ENCODE measurements at places on chromosomes 4 and X.

DNA sequence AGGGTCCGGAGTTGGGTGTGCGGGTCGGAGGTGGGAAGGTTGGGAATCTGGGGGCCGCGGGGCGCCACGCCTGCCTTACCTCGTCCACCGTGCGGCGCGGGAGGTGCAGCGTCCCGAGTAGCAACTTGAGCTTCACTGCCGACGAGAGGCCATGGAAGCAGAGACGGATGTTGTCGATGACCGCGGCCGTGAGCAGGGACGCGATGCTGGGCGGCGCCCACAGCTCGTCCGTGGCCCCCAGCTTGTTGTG, 178 bp downstream of the NELFA start:
- no peak for DNase-seq

GRCh38 chrX:39720945-39721344, 376.8 kb downstream of the BCOR start:
- DNase-seq = no peak

GRCh38 chrX:1072637-1073377, 139.6 kb downstream of the CRLF2 start:
- DNase-seq = no peak

GRCh38 chr4:80873571-80873970, 156.9 kb upstream of the BMP3 start:
- no peak for DNase-seq

DNA sequence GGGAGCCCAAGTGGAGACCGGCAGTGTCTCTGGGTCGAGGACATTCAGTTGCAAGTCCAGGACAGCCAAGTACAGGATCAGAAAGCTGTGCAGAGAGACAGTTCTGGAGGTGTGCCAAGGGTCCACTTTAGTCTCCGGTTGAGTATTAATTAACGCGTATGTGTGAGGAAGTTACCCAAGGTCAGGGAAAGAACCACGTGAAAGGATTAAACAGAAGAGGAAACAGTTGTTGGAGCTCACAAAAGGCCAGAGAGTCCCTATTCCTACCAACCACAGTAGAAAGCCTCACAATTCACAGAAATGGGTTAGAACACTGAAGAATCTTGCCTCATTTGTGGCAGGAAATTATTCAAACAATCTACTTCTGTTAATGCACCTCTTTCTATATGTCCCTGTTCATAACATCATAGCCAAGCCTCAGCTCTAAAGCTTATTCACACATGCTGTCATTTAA, 17.9 kb upstream of the NSUN7 start:
- DNase-seq = no peak

DNA sequence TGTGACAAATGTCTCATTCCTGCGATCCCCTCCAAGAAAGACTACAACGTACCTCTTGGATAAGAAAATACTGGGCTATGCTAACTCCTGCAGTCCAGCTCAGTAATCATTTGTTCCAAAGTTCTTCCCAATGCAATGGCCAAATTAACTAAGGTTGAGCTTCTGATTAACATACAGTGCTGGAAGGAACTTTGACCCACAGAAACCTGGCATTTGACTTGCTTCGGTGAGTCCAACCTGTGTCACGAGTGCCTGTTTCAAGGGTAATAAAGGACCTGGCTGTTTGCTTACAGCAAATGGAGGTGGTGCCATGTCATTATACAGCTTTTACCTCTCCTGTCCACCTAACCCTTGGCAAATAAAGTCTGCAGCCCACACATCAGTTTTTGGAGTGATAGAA, 83.2 kb downstream of the RBM47 start:
- no peak for DNase-seq

- no peak for DNase-seq
Observed at GRCh38 chr4:121877041-121877773, 6.9 kb upstream of the BBS7 start.

GRCh38 chr4:33171873-33172525, 2451.8 kb downstream of the PCDH7 start:
- no peak for DNase-seq

- no peak for DNase-seq
Observed at GRCh38 chrX:22163326-22163725, 109.4 kb upstream of the CBLL2 start.

DNA sequence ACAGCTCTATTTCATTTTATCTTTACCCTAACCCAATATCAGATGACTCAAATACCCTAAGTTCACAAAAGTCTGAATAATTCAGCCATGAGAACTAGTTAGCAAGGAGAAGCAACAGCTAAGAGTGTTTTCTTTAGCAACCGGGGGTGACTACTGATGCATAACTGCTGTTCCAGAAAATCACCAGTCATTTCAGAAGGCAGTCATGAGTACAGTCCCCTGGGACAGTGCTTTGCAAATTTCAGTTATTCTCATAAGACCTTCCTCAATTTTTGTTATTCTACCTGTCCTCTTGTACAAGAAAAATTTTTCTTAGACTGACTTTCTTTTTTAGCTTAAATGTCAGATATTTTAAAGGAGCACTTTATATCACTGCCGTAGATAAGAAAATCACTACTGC, 16.4 kb downstream of the BANK1 start:
- DNase-seq = no peak

GRCh38 chrX:10117864-10118377, 38.9 kb upstream of the CLCN4 start:
- no peak for DNase-seq

DNA sequence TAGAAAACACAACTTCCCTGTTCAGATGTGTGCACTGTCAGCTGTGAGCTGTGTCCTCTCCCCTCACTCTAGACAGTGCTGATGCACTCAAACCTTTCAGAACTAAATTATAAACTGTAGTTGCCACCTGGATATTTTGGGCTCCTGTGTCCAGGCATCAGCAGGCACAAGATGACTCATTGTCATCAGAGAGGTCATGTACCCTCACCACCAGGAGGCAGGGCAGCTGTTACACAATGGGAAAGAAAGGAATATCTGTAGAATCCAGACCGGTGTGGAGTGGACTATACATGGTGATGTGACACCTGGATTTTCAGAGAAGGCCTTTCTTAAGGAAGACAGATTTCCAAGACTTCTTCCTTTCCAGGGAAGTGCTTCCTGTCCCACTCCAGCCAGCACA, 854.4 kb upstream of the AGA start:
- DNase-seq = no peak

DNA sequence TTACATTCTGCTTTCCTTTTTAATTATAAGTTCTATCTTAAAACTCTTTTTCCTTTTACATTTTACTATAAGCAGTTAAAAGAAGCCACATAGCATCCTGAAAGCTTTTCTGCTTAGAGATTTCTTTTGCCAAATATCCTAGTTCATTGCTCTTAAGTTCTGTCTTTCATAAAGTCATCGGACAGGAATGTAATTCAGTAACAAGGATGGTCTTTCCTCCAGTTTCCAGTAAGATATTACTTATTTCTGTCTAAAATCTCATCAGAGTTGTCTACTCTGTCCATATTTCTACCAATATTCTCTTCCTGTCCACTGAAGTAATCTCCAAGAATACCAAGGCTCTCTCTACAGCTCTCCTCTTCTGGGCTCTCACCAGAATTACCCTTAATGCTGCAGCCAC, 37.5 kb upstream of the ADH1C start:
- DNase-seq = no peak

GRCh38 chr4:183797445-183798300, 107.4 kb upstream of the STOX2 start:
- no peak for DNase-seq

DNA sequence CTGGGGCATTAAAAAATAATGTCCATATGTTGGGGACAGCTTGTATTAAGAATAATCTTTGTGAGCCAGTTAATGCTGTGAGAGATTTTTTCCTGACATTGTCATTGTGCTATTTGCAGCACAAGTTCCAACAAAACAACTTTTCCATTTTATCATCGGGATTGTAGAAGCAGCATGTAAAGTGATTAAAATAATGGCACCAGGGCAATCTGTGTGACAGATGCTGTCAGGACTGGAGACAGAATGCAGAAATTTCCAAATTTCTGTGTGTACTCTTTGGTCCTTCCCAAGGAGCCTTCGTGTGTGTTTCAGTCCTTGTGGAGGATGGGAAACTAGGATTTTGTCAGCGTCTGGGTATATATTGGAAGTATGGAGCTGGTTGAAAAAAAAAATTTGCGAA, 101.5 kb upstream of the LIMCH1 start:
- no peak for DNase-seq

DNA sequence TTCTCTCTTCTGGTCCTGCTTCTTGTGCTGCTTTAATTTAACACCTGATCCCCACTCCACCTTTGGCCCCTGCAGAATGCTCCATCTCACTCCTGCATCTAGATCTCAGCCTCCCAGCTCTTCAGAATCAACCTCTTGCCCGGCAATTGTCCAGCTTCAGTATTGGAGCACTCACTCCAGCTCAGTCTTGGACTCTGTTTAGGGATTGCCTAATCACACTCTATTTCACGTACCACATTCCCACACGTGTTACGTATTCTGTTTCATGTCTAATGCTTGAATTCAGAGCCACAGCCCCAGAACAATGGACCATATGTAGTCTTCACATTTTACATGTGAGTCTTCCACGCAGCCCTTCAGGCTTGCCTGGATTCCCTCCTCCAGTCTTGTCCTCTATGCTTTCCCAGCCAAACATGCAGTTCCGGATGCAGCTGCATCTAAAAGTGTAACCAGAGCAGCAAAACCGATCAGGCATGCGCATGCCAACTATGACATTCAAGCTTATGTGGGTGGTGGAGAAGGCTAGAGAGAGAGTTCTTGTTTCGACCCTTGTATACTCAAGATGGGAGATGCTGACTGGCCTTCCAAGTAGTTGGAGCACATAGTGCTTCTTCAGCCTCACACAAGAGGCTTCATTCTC, 105.2 kb upstream of the FAM9A start:
- no peak for DNase-seq

DNA sequence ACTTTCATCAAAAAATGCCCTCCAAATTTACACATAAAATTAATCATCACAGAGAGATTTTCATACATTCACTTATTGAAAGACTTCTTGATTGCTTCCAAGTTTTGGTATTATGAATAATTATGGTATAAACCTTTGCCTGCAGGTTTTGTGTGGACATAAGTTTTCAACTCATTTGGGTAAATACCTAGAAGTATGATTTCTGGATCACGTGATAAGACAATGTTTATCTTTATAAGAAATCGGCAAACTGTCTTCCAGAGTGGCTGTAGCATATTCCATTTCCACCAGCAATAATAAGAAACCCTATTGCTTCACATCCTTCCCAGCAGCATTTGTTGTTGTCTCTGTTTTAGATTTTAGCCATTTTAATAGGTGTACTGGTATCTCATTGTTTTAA, 1507.0 kb upstream of the IGFBP7 start:
- no peak for DNase-seq

DNA sequence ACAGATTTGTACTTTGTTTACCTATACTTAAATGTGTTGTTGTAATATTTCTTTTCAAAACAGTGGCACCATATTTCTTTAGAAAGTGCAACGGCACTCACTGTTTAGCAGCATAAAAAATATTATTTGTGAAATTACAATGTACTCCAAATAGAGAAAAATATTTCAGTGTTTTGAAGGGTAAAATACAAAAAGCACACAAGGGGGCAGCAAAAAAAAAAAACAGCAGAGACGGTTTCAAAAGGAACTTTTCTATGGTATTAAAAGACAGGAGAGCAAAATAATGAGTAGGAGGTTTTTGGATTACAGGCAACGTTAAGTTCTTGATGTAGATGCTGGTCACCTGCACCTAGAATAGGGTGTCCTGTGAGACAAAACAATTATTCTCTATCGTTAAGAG, 2.0 kb downstream of the NUDT11 start:
- DNase-seq = no peak

DNA sequence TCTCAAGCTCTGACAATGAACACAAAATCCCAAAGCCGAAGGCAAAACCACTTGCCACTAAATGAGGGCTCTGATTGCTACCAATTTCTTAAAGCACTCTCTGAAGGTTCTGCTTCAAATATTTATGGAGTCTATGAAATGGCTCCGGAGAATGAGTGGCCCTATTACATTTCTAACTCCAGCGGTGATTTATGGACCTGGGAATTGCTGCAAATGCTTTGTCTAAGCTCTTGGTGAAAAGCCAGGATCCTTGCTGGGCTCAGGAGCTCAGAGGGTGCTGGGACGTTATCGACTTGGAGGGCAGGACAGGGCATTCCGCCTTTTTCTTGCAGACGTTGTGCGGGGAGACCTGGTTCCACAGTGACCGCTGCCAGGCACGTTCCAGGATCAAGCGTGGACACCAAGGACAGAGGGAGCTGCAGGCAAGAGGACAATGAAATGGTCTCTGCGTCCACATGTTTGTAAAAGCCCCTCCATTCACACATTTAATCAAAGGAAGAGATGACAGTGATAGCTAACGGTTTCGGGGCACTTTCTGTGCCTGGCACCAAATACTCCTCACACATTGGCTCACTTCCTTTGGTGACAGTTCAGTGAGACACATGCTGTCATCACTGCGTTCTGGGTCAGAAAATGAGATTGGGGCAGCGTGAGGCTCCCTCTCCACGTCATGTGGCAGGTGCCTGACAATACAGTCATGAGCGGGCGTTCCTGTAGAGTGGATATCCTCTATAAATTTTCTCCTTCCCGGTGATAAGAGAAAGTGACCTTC, 58.8 kb downstream of the C4orf50 start:
- DNase-seq = no peak

GRCh38 chr4:173243321-173243720, 74.7 kb downstream of the GALNT7 start:
- no peak for DNase-seq

GRCh38 chr4:5460106-5460801, 248.1 kb downstream of the EVC2 start:
- no peak for DNase-seq

- DNase-seq = no peak
Observed at GRCh38 chr4:76341063-76341462, 34.5 kb downstream of the STBD1 start.

DNA sequence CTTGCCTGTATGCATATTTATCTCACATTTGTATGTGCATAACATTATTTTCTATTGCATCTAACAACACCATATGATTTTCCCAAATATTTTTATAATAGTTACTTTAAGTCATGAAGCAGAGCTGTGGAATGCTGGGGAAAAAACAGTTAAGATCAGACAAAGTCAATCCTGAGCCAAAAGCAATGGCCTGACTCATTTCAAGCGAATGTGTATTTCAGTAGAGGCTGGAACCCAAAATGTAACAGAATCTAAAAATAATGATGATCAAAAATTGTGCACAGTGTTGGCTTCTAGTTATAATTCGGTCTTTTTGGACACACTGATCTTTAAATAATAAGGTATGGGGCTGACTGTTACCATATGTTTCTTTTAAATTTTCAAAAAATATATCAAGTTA, 516.2 kb upstream of the ADGRL3 start:
- no peak for DNase-seq

DNA sequence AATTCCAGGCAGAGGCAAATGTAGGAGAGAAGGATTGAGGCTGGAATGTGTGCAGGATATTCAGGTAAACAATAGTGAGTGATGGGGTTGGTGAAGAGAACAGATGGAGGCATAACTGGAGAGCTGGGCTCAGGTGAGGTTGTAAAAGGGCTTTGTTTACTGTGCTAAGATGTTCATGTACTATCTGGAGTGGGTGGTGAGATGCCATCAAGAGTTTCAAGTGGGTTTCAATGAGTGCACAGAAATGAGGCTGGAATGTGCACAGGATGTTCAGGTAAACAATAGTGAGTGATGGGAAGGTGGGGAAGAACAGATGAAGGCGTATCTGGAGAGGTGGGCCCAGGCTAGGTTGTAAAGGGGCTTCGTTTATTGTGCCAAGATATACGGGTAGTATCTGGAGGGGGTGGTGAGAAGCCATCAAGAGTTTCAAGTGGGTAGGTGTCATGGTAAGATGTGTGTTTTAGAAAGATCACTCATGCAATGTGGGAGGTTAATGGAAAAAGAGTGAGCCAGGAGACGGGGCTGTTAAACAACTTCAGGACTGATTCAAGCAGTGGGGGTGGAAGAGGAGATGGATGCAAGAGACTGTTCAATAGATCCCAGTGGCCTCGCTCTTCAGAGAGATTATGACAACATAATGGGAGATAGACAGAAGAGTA, 25.4 kb upstream of the NMU start:
- no peak for DNase-seq
